ENCODE measurements at places on chromosomes 5 and 9.

DNA sequence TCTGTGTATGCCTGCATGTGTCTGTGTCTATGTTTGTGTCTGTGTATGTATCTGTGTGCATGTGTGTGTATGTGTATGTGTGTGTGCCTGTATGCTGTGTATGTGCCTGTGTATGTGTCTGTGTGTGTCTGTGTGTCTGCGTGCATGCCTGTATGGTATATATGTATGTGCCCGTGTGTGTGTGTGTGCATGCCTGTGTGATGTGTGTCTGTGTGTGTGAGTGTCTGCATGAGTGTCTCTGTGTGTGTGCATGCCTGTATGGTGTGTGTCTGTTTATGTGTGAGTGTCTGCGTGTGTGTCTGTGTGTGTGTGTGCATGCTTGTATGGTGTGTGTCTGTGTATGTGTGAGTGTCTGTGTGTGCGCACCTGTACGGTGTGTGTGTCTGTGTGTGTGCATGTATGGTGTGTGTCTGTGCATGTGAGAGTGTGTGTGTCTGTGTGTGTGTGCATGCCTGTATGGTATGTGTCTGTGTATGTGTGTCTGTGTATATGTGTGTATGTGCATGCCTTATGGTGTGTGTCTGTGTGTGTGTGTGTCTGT, 137.1 kb upstream of the IRX2 start:
- H3K4me3 ChIP-seq = no peak overlapping the region
- no peaks in the 10 kb centered on the region for H3K36me3 ChIP-seq
- H3K27ac ChIP-seq = no peak overlapping the region
- DNase-seq = no peak
- H3K27me3 ChIP-seq = no peaks in the 10 kb centered on the region

DNA sequence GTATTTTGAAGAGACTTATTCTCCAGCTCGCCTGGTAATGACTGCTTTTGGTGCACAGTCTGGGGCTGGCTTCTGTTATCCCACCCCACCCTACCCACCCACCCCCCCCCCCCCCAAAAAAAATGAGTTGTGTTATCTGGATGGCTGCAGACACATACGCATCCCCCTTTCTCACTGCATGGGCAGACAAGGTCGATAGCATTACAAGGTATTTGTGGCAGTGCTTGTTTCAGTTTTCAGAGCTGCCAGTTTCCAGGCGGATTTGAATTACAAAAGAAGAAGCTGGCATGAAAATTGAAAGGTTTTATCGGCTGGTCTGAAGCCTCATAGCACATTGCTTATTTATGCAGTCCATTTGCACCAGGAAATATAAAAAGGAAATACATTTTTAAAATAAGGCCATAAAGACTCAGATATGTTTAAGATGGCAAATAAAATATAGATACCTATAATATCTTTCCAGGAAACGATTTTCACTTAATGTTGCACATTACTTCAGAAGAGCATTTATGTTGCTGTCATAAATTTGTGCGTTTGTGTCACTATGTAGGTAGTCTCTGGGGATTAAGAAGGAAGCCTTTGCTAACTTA, 85.1 kb upstream of the GRHPR start:
- no peaks in the 10 kb centered on the region for H3K27me3 ChIP-seq
- DNase-seq = no peak
- no peak overlapping the region for H3K4me3 ChIP-seq
- no peak overlapping the region for H3K27ac ChIP-seq

GRCh38 chr9:129221233-129221632, 43.2 kb upstream of the IER5L start:
- H3K27ac ChIP-seq = no peak overlapping the region
- H3K36me3 ChIP-seq = no peaks in the 10 kb centered on the region
- peaks cover 3% of the 10 kb centered on the region for H3K4me1 ChIP-seq
- no peaks in the 10 kb centered on the region for H3K27me3 ChIP-seq
- DNase-seq = no peak

GRCh38 chr9:137030538-137031527, 1.1 kb downstream of the FUT7 start:
- H3K27me3 ChIP-seq = no peaks in the 10 kb centered on the region
- peaks cover 8% of the 10 kb centered on the region for H3K4me1 ChIP-seq
- no peak for DNase-seq
- H3K27ac ChIP-seq = no peak overlapping the region
- H3K4me3 ChIP-seq = peak overlapping the region; percentile 3

DNA sequence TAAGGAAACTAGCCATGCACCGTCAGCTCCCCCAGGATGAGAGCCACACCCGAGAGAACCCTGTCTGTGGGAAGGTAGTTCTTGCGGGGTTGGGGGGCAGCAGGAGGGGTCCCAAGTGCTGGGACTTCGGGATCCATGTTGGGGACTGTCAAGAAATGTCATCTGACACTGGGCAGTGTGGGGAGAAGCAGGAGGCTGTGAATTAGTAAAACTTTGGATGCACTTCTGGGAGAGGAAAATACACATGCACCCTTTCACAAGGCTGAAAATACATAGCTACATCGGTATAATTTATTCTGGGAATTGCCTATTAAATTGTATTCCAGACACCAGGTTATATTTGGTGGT, 109.6 kb upstream of the RPS23 start:
- no peak for DNase-seq
- peak overlapping the region; percentile 74 for H3K27ac ChIP-seq
- no peaks in the 10 kb centered on the region for H3K4me1 ChIP-seq
- no peak overlapping the region for H3K4me3 ChIP-seq
- H3K27me3 ChIP-seq = no peaks in the 10 kb centered on the region

- H3K36me3 ChIP-seq = no peaks in the 10 kb centered on the region
- H3K27ac ChIP-seq = no peak within 1 kb of the TSS
- peaks cover 14% of the 10 kb centered on the region for H3K4me1 ChIP-seq
- H3K4me3 ChIP-seq = peak within 1 kb of the TSS; percentile 44
- H3K27me3 ChIP-seq = peaks cover 54% of the 10 kb centered on the region
Observed at GRCh38 chr9:83062651-83063527, at the start of gene RASEF. RASEF (minus strand) TSS chr9:83063142; CDS start chr9:83062867, 275 bp downstream.
